NCI-H1048 (cell line): ENCODE measurements at places on chromosomes 1 and 21.

DNA sequence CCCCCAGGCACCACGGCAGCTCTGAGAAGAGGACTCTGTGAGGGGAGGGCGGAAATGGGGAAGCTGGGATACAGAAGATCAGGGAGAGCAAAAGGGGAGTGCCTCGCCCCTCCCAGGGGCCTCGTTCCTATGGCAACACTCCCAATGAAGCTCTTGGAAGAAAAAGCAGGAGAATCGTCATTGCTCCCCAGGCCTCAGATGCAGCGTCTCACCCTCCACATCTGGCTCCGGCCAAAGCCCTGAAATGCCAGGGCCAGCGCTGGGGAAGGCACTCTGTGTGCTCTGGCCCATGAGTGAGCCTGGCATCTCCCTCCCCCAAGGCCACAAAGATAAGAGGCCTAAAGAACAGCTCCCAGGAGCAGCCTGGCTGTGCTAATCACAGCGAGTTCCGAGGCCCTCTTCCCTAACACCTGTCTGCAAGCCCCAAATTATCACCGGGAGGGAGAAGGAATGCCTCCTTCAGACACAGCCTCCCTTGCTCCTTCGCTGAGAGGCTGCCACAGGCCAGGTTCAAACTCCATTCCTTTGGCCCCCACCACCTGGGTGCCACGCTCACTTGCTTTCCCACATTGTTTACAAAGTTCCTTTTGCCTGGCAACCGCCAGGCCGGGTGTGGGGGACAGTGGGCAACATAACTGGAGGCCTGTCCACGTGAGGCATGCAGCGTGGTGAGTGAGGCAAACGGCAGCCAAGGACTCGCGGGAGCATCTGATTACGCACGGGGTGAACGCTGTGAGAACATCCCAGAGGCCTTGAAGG, 27.8 kb downstream of the ECE1 start:
- DNase-seq, result no peak

GRCh38 chr1:170931650-170932049, 3.7 kb upstream of the MROH9 start:
- DNase-seq, result no peak

- DNase-seq, result no peak
Observed at GRCh38 chr1:220382994-220383393, 110.7 kb upstream of the RAB3GAP2 start.

- no peak for DNase-seq
Observed at GRCh38 chr1:27377760-27378495, 3.3 kb upstream of the FCN3 start.

DNA sequence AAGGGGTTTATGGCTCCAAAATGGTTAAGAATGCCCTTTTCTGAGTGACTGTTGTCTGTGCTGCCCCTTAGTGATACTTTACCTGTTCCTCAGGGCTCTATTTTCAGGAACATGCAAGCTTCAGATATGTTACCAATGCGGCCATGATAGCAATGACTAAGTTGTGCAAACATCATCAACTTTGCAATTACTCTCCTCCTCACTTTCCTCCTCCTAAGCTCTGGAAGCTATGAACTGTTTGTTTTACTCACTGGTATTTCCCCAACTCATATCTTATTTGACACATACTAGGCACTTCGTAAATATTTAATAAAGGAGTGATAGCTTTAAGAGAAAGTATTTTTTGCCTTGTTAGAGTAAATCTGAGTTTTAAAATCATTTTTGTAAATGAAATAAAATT, 53.8 kb downstream of the RWDD3 start:
- no peak for DNase-seq

GRCh38 chr1:226223786-226224244, 351 bp downstream of the MIXL1 start:
- DNase-seq, result no peak

DNA sequence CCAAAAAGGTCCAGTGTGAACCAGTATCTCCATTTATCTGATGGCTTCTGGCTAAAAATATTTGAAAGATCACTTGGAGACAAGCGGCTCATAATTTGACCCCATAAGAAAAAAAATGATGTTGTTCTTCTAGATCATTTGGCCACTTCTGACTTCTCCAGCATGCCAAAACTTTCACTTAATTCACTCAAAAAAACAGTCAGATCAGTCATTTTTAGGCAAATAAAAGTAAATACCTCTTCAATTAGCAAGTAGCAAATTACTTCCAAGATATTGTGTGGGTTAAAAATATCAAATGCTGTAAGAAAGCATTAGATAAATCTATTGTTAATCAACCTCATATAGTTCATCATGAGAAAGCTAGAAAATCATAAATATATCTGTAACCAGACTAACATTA, 106.0 kb downstream of the ZC3H11B start:
- no peak for DNase-seq

GRCh38 chr1:40782371-40782956, 1.1 kb upstream of the KCNQ4 start:
- DNase-seq, result no peak

DNA sequence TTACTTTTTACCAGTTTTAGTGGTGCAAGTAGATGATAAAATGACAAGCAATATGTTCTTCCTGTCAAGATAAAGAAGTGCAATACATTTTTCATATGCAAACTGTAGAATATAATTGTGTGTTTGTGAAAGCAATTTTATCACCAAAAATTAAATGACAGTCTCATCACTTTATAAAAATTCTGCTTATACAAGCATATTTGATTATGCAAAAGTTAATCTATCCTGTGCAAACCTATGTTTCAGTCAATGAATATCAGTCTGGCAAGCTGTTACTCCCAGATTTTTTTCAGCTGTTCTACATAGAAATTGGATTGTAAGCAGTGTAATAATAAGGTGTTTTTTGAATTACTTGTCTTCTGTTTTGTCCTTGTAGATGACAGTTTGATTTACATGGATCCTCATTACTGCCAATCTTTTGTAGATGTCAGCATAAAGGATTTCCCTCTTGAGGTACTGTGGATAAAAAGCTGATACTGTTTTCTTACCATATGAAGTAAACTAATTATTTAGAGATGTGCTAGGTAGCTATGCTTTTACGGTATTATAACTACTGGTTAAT, 50.5 kb downstream of the ATG4C start:
- DNase-seq, result no peak

DNA sequence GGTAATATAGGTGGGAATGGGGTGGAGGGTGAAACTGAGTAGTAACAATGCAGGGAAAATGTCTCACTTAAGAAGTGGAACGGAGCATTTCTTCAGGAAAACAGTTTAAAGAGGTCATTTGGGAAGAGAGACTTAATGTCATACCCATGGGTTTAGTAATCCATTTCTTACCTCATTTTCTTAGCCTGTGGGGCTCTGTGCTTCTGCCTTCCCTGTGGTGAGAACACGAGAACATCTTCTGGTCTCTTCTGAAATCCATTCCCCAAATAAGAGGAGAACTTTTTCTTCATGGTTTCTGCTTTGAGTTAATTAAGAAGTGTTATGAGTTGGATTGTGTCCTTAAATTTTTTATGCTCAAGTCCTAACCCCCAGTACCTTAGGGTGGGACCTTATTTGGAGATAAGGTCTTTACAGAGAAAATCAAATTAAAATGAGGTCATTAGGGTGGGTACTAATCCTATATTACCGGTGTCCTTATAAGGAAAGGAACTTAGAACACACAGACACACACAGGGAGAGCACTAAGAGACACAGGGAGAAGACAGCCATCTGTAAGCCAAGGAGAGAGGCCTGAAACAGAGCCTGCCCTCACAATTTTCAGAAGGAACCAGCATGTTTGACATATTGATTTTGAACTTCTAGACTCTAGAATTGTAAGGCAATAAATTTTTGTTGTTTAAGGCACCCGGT, 5.4 kb downstream of the CCDC190 start:
- DNase-seq, result no peak

DNA sequence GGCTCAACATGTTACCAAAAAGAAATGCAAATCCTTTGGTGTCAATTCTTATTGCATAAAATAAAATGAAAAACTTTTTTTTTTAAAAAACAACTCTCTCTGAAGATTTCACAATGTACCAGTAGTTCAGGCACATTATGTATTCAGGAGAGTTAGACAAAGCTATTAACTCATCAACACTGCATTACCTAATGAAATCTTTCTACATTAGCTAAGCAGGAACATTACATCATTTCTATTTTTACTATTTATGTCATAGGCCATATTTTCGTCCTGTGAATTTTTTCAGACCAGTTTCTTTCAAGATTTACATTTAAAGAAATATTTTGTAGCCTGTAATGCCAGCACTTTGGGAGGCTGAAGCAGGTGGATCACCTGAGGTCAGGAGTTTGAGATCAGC, 366.2 kb downstream of the USH2A start:
- DNase-seq, result no peak

GRCh38 chr1:13793088-13793730, 93.2 kb downstream of the PRDM2 start:
- no peak for DNase-seq

DNA sequence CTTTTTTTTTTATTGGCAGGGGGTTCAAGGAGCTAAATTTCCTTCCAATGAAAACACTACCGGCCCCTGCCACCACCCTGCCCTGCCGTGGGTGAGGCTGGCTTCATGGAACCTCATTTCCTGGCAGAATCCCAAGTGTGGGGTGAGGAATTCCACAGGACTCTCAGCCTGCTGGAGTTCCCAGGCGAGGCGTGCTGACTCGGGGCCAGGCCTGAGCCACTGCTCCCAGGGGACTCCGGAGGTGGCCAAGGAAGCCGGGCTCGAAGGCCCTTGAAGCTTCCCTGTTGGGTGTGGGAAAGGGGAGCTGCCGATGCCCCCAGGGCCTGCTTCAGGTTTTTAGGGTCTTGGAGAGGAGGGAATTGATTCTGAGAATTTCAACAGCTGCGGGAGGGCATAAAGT, 95.3 kb upstream of the ACTRT2 start:
- no peak for DNase-seq

- DNase-seq, result no peak
Observed at GRCh38 chr21:27831816-27832569, 865.1 kb upstream of the ADAMTS5 start.

DNA sequence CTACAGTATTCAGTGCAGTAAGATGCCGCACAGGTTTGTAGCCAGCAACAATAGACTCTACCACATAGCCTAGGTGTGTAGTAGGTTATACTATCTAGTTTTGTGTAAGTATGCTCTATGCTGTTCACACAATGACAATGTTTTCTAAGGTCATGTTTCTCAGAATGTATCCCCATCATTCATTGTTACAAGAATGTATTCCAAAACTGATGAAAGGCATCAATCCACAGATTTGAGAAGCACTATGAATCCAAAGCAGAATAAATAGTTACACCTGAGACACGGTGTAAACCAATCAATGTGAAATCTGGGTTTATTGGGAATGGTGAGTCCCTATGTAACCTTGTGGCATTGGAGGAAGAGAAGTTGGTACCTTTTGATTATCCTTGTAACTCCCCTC, 54.5 kb upstream of the MARK1 start:
- no peak for DNase-seq

- no peak for DNase-seq
Observed at GRCh38 chr1:179968284-179968993, 13.8 kb downstream of the CEP350 start.
